ENCODE measurements at places on chromosomes 2 and 18.

DNA sequence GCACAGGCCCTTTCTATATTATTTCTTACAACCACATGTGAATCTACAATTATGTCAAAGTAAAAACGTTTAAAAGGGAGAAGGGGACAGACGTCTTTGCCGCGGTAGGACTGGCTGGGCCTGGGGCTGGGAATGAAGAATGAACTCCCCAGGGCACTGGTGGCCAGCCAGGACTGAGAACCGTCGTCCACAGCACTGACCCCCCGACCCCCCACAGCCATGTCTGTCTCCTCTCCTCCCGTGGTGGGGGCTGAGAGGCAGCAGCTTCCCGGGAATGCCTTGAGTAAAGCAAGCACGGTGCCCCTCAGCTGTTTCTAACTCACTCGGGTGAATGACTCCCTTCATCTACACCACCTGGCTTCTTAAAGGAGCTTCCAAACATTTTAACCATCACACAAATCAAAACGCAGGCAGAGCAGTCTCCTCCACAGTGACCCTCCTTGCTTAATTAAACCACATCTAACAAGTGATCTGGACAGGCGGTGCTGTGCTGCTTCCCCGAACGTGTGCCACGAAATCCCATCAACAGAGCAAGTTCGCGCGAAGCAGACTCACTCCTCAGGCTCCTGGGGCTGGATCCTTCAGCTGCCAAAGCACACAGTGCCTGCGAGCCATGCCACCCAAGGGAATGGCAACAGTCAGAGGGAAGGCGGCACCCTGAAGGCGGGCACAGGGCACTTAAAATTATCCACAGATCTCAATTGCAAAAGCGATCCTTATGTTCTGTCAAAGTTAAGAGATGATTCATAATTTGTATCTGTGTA, 217.7 kb downstream of the EIPR1 start:
- DNase-seq = no peak

DNA sequence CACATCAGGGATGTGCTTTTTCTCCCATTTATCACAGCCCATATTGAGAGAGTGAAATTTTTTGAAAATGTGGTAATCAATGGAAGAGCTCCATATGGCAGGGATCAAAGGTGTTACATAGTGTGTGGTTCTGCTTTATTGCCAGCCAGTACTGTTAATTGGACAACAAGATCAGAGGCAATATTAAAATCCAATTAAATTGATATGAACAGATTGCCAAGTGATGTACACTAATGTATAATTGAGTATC, 338.9 kb downstream of the BCL11A start:
- no peak for DNase-seq

GRCh38 chr2:35462226-35462998, 893.2 kb upstream of the CRIM1 start:
- no peak for DNase-seq

- DNase-seq = peak; percentile 46
Observed at GRCh38 chr2:39494784-39495251, 57.7 kb upstream of the MAP4K3 start.

GRCh38 chr2:31735716-31736115, 155.0 kb upstream of the SRD5A2 start:
- DNase-seq = no peak

DNA sequence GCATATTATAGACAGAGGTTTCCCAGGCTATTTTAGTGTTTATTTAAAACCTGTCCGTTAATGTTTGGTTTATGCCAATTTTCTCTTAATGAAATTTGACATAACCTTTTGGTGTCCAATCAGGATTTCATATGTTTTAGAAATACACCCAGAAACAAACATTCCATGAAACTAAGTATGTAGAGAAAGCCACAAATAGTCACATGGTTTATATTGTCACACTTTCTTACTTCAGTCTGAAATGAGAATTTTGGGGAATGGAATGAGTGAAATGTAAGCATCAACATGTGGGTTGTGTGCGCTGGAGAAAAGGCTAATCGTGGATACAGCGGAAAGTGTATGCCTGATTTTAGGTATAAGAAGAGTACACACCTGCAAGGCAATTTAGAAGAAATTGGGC, 277.0 kb upstream of the RAB12 start:
- no peak for DNase-seq

DNA sequence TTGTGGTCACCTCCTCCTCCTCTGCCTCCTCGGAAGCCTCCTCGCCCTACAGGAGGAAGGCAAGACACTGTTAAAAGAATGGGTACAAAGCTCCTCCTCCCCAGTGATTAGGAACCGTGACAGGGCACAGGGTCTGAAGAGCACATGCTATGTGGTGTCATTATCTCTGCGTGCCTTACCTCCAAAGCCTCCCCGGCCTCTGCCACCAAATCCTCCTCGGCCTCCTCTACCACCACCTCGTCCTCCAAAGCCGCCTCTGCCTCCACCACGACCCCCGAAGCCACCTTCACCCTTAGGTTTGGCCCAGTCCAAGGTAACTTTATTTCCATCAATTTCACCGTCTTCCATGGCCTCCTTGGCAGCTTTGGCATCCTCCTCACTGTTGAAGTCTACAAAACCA, 9.1 kb downstream of the NCL start:
- DNase-seq = no peak

Data from right hindlimb (tissue), 1 donor.